ENCODE measurements at places on chromosomes 2 and 18. TPM values are rescaled to one million over a fixed set of nuclear protein-coding genes. Genes with fewer than 3 reads are reported as not detected.

Gene UNC80
- 1.0 TPM for polyA plus RNA-seq

Gene SLC30A3
- polyA plus RNA-seq, result 0.22 TPM

Gene PUM2
- polyA plus RNA-seq, result 69.6 TPM

Gene PTPRN
- 0.16 TPM for polyA plus RNA-seq

Gene INO80B
- polyA plus RNA-seq, result 17.5 TPM

Gene RMDN2
- polyA plus RNA-seq, result 2.6 TPM

Gene RAB27B
- polyA plus RNA-seq, result 0.63 TPM

- no peak for DNase-seq
These were observed 26.7 kb downstream of the FBLN7 start for GRCh38 chr2:112164876-112165275.

DNA sequence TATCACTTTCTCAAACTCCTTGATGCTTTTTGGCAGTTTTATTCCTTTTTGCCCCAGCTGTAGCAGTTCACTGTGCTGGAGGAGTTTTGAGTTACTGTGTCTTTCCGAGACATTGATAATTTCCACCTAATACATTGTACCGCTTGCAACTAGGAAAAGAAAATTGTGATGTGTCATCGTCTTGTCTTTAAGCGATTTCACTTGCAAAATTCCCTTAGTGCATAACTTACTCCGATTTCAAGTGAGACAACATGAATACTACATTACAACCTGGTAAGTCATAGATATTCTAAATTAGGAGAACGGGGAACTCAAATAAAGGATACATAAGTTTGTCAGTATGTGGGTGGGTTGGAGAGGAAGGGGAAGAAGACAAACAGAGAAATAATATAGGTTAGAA is 340.5 kb upstream of the KYNU start:
- DNase-seq, result peak; percentile 48

DNA sequence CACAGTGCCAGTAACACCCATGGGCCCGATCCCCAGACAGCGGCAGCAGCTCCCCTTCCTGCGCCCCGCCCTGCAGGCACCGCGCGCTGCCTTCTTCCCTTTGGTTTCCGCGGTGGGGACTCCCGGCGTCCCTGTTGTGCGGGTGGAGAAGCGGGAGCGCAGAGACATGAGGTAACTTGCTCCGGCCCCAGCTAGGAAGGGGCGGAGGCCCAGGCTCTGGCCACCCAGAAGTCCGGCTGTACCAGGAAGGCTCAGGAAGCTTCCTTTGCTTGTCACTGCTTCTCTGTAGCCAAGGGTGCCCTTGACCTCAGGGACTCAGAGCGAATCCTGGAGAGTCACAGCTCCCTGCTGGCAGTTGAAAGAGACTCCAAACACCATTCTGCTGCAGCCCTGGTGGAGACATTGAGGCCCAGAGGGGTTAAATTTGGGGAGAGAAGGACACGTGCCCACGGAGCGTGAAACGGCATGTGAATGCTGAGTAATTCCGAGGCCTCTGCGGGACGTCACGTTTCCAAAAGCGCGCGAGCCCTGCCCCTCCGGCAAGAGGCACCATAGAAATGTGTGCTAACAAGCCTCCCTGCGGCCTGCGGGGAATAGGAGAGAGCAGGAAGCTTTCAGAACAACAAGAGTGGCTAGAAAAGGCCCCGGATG is 6.7 kb upstream of the ADCY3 start:
- peak; percentile 59 for DNase-seq

GRCh38 chr2:238105506-238106338 is 5.6 kb downstream of the ESPNL start:
- no peak for DNase-seq

DNA sequence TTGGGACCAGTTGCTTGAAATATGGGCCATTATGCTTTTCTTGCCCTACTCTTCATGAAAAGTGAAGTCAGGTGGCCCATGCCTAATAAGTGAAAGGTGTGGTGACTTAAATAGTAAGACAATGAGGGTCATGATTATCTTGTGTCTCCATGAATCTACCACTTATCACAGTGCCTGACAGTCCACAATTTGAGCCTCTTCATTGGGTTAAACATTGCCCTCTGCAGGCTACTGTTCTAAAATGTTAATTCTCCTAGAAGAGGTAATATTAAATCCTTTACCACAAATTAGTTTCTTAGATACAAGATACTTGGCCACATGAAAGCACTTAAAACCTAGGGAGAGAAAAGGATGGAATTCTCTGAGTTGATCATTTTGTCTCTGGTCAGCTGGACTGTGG is 4.0 kb downstream of the EGR4 start:
- no peak for DNase-seq

GRCh38 chr2:134927195-134927594 is 8.6 kb downstream of the CCNT2 start:
- no peak for DNase-seq

GRCh38 chr18:61575419-61575818 is 242.2 kb downstream of the CDH20 start:
- DNase-seq, result no peak

- peak; percentile 80 for DNase-seq
These were observed 91.7 kb downstream of the KLF7 start for GRCh38 chr2:207073801-207074678.

DNA sequence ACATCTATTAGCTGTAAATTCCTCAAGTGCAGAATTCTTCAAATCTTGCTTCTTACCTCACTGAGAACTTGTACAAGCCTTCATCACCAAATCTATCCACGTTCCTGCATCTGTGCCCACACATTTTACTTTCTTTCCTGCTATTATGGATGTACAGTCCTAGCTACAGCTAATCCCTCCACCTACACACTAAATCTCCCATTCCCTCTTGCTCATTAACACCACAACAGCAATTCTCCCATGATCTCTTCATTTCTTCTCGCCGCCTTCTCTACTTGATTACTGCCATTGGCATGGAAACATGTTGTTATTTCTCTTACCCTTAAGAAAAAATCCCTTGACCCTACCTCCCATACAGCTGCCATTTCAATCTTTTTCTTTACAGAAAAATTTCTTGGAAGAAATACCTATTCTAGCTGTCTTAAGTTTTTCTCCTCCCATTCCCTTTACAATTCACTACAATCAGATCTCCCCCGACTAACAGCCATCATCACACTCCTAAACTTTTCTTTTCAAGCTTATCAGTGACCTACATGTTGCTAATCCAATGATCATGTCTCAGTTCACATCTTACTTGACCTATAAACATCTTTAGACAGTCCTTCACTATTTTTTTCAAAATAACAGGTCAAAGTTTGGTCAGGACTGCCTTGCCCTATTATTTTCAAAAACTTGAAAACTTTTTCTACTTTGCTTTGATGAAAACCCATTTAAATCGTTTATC is 41.0 kb downstream of the ROCK2 start:
- no peak for DNase-seq

DNA sequence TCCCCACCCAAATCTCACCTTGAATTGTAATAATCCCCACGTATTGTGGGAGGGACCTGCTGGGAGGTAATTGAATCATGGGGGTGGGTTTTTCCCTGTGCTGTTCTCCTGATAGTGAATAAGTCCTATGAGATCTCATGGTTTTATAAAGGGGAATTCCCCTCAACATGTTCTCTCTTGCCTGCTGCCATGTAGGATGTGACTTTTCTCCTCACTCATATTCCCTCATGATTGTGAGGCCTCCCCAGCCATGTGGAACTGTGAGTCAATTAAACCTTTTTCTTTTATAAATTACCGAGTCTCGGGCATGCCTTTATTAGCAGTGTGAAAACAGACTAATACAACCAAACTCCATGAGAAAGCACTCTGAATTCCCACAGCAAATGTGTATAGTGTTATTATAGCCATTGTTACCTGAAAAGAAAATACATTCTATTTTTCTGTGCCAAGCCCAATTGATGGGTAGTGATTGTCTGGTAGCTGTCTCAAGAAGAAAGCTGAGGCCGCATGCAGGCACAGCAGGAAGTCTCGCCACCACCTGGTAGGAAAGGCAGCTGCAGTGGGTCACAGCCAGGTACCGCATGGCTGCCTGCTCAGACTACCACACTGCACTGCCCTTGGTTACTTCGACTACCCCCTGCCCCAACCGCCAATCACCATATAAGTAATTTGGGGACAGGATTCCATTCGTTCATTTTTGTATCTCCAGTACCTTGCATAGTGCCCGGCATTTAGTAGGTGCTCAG is 10.3 kb upstream of the ZBTB7C start:
- DNase-seq, result no peak

- peak; percentile 73 for DNase-seq
These were observed 123.5 kb downstream of the GLI2 start for GRCh38 chr2:120859128-120859527.

GRCh38 chr18:24006712-24007313 is 7.7 kb upstream of the TTC39C start:
- DNase-seq, result no peak

DNA sequence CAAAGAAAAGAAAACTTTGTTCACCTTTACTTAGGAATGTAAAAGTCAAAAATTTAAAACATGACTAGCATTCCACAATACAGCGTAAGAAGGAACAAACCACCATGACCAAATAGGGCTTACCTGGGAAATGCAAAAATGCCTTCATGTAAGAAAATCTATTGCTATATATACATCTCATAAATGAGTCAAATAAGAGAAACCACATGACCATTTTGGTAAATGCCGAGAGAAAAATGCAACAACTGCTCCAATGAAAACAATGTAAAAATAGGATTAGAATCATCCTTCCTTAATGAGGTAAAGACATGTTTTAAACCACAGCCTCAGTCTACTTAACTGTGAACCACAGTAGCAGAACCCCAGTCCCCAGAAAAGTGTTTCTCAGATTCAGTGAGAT is 49.4 kb downstream of the TGOLN2 start:
- DNase-seq, result peak; percentile 38

DNA sequence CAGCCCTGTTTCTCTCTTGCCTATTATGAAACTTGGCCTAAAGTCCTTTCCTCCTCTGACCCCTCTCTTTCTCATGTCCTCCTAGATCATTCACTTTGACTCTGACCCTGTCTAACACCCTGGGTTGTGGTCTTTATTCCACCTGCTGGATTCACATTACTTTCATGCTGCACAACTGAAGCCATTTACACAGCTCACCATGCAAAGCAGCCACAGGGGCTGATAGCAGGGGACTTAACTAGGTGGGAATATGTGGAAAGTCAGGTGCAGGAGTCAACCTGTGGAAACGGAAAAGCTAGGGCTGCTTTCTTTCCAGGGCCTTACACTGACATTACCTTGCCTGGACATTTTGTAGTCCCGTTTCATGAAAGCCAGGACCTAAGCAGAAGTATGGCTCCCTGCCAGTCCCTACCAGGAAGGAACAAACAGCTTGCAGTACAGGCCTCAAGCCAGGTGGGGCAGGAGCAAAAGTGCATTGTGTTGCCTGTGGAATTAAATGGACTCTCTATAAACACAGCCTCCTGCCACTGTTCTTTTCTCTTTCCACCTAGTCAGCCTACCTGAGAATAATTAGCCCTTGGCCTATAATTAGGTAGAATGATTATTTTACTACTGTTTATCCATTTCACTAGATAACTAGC is 11.8 kb downstream of the MAPRE3 start:
- peak; percentile 39 for DNase-seq

GRCh38 chr2:43251171-43251731 is 24.8 kb upstream of the ZFP36L2 start:
- peak; percentile 99 for DNase-seq

DNA sequence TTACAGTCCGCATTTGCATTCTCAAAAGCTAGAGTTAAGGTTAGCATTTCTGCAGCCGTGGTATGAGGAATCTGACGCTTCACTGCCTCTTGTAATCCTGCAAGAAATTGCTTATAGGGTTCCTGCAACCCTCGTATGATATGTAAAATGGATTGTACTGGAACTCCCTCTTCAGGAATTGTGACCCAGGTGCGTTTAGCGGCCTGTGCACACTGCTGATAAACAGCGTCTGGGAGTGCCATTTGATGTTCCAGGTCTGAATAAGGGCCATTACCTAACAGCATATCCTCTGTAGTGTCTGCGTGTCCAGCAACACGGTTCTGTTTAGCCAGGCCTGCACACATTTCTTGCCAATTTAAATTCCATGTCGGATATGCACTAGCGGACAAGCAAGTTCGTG is 42.5 kb downstream of the CXCR4 start:
- no peak for DNase-seq

- no peak for DNase-seq
These were observed 11.8 kb upstream of the DSG2 start for GRCh38 chr18:31486165-31486564.

DNA sequence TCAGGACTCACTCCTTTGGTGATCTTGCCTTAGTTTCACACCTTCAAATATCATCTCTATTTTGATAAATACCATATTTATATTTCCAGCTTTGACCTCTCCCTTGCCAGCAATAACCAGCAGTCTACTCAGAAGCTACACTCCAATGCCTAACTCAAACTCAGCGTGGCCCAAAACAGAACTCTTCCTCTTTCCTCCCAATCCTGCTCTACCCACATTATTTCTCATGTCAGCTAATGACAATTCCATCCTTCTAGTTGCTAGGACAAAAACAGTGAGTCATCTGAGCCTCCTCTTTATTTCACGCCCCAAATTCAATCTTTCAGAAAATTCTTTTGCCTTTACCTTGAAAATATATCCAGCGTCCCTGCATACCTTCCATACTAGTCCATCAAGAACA is 23.5 kb downstream of the CYRIA start:
- DNase-seq, result no peak

- no peak for DNase-seq
These were observed 45.9 kb downstream of the NCK2 start for GRCh38 chr2:105790461-105791149.

DNA sequence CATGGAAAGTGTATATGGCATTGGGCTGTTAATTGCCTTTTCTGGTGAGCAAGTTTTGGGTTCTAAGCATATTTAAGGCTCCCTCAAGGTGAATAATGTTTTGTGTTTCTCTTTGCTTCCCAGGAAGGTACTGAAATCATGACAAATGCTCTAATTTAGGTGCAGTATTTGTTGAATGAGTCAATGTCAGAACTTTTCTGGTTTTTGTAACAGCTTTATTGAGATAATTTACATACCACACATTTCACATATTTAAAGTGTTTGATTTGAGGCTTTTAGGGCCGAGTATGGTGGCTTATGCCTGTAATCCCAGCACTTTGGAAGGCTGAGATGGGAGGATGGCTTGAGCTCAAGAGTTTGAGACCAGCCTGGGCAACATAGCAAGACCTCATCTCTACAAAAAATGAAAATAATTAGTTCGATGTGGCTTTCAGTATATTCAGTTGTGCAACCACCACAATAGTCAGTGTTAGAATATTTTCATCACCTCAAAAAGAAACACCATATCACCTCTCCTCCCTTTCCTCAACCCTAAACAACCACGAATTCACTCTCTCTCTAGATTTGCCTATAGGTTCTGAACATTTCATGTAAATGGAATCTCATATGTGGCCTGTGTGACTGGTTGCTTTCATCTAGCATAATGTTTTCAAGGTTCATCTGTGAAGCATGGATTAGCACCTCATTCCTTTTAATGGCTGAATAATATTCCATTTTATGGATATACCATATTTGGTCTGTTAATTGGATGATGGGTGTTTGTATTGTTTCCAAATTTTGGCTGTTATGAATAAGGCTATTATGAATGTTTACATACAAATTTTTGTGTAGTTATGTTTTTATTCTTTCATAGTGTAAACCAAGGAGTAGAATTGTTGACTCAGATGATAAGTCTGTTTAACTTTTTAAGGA is 54.9 kb downstream of the MGAT5 start:
- no peak for DNase-seq

- no peak for DNase-seq
These were observed 516.0 kb upstream of the POU3F3 start for GRCh38 chr2:104337869-104338268.
